ENCODE measurements at places on chromosomes 2 and 18.

GRCh38 chr2:234579231-234579962 lies 82.5 kb upstream of the ARL4C start:
- DNase-seq = no peak

DNA sequence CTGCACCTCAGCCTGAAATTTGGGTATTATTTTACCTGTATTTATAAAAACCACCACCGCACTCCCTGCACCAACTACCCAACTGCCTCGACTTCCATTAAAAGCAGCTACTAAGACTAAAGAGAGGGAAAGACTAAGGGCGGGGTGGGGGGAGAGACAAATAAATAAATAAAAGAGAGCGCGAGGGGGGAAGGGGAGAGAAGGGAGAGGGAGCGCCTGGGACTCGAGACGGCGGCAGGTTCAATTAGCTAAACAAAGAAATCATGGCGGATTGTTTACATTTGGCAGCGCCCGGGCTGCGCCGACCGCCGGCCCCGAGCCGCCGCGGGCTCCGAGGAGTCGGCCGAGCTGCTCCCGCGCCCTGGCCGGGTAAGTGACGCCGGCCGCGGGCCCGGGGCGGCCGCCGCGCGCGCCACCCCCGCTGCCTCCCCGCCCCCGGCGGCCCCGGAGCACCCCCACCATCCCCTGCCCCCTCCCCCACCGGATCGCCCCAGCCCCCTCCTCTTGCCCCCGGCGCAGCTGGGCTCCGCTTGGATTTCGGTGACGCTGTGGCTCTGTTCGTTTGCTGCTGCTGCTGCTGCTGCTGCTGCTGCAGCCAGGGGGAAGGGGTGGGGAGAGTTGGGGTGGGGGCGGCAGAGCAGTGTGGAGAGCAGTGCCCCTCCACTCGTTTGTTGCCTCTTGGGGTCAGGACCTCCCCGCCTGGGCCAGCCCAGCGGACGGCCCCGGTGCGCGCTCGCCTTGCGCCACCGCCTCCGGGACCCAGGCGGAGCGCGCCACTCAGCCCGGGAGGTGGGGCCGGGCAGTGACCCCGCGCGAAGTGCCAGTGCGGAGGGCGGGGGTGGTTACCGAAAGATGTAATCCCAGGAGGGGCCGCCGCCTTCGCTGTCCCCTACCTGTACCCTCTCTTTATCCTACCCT lies 187.2 kb upstream of the FANCL start:
- DNase-seq = no peak

DNA sequence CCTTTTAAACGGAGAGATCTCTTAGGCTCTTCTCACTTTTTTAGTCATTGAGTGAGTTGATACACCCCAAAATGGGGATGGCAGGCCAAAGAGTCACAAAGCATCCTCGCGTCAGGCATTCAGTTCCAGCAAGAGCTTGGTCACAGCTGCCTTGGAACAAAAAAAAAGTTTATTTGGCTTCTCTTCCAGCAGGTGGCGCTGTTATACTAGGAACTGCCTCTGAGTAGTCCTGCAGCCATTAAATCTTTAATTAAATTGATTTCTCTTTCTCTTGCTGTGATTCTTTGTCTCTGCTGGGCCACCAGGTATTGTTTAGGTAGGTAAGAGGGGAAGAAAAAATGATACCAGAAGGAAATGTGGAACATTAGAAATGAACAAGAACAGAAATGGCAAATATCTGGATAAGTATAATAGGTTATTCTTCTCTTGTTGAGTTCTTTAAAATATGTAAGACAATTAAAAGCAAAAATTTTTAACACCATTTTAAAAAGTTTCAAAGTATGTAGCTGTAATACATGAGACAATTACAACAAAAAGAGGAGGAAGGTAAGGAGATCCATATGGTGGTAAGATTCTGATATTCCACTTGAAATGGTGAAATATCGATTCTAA lies 175.1 kb downstream of the GALNT1 start:
- peak; percentile 59 for DNase-seq

DNA sequence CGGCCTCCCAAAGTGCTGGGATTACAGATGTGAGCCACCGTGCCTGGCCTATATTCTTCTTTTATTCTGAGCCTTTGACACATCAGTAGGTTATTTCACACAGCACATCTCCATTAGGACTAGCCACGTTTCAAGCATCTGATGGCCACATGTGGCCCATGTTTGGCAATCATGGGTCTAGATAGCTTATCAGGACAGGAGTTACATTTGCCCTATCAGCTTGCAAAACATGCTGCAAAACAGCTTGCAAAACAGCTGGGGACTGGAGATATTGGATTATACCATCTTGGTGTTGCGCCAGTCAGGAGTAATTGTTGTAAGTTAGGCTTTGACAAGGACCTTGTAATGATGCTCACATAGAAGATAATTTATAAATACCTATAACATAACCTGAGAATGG lies 94.9 kb downstream of the GBX2 start:
- no peak for DNase-seq

GRCh38 chr2:223182356-223182755 lies 130.4 kb downstream of the KCNE4 start:
- DNase-seq = no peak

GRCh38 chr2:48233005-48233404 lies 296.9 kb upstream of the STON1 start:
- peak; percentile 12 for DNase-seq

- DNase-seq = no peak
Measured at GRCh38 chr2:3682811-3683210, 20.6 kb upstream of the DCDC2C start.

GRCh38 chr2:73232403-73233153 lies 461 bp downstream of the PRADC1 start:
- peak; percentile 42 for DNase-seq

DNA sequence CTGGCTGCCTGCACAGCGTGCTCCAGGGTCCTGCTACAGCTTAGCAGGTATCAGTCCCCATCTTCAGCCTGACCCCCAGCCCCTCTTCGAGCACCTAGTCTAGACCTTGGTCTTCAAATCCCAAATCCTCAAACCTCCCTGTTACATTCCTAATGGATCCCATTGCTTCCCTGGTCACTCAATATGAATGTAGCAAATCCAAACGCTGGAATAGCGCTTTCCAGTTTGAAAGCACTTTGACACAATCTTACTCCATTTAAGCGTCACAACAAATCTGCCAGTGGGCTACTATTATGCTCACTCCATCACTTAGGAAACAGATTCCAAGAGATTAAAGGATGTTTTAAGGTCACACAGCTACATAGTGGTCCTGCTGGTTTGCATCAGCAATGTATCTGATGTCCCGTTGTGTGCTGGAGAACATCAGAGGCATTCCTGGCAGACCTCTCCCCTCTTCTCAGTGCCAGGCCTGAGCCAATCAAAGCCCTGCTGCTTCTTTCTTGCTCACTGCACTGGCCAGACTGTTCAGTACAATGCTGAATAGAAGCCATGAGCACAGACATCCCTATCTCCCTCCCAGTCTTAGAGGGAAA lies 11.1 kb upstream of the INO80C start:
- no peak for DNase-seq

DNA sequence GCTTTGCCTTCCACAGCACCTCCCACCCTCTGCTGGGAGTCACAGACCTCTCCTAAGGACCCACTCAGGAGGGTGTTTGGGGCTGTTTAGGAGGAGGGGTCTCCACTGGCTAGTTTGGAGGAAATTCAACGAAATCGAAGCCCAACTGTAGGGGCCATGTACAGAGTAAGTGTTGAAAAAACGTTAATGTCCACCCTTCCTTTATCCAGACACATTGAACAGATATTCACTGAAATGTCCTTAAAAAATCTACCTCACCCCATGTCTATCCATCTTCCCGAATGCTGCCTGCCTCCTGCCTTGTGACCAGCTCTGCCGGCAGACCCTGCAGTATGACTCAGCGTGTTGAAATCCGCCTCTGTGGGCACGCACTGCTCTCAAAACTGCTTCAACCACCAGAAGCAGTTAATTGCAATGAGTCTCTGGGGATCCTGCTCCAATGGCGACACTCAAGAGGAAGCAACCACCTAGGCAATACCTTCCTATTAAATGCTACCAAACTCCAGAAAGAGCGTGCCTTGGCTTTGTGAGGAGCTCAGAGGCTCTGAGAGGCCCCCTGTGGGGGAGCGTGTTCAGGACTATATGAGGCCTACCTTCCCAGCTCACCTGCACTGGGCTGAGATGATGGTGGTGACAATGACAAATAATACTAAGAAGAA lies 61.4 kb upstream of the RTN4 start:
- no peak for DNase-seq
